IMR-90 (cell line): ENCODE measurements at places on chromosomes 4 and X. TPM values are rescaled to one million over a fixed set of nuclear protein-coding genes. Genes with fewer than 3 reads are reported as not detected.

The CLDN2 gene
- not detected in 2 replicates for total RNA-seq

The SAP30 gene
- total RNA-seq = 3.8 and 13.9 TPM in 2 replicates

The SULT1E1 gene
- total RNA-seq = not detected in 2 replicates

The LEF1 gene
- total RNA-seq = 0.56 and 1.8 TPM in 2 replicates

The SLC6A14 gene
- total RNA-seq = not detected in 2 replicates

The MAP9 gene
- total RNA-seq = 6.6 and 9.2 TPM in 2 replicates

GRCh38 chr4:107994894-107995293 lies 5.2 kb downstream of the HADH start:
- DNase-seq = no peak

GRCh38 chr4:151152028-151152427 lies 52.6 kb downstream of the RPS3A start:
- no peak for DNase-seq

GRCh38 chrX:28312965-28313364 lies 274.3 kb upstream of the IL1RAPL1 start:
- peak; percentile 0 for DNase-seq

- DNase-seq = no peak
These were observed 2.9 kb downstream of the MSANTD1 start for GRCh38 chr4:3251691-3252479.

- no peak for DNase-seq
These were observed 9.8 kb upstream of the FAM3A start for GRCh38 chrX:154525606-154526490.

DNA sequence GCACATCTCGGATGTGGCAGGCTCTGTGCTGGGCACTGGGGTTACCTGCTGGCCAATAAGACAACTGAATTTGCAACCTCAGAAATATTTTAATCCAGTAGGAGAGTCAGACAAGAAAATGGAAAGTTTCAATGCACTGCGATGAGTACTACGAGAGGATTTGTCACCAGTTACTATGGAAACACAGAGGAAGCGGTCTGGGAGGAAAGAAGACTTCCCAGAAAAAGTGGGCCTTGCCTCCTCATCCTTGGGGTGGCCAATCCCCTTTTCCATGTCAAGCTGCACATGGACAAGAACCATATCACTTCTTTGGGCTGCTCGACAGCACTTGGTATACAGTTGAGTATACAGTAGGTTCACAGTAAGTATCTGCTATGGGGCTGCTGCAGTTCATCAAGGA lies 67.6 kb downstream of the FAM184B start:
- DNase-seq = no peak

DNA sequence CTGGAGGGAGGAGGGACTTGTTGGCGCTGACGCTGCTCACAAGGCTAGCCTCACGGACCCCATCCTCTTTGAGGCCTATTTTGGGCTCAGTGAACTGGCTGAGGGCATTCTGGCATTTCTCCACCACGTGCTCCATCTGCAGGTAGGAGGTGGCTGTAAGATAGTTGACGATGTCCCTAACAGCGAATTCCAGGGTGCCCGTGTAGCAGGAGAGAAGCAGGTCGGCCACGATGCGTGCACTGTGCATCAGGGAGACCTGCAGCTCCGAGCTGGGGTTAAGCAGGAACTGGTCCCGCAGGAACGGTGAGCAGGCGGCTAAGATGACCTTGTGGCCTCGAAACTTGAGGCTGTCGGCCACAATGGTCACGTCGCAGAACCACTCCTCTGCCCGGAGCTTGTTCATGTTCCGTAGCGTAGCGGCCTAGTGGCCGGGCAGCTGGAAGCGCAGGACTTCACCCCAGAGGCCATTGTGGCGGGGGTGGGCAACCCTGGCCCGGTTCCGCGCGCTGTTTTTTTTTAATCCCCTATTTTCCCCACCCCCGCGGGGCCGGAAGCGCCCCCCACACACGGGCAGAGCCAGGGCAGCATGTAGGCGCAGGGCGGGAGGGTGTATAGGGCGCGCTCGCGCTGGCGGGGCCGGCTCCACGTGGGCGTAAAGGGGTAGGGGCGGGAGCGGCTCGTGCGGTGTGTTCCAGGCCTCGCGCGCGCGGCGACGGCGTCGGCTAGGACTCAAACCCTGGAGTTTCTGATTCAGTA lies 73.2 kb downstream of the UBE2K start:
- no peak for DNase-seq

- DNase-seq = peak; percentile 17
These were observed 92.9 kb downstream of the ATP10D start for GRCh38 chr4:47577779-47578553.

DNA sequence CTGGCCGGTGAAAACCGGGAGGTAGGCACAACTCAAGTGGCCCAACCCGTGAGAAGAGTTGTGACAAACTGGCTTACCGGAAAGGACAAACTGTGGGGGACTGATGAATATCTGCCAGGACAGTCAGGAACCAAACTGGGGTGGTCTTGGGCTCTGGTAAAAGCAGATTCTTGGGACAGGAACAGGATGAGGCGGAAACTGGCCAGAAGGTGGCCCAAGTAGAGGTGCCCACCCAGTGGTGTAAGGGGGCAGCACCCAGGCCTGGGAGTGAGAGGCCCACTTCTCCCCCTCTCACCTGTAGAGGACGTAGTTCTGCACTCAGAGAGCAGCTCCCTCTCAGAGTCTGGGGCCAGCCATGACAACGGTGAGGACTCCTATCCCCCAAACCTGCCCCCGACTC lies 5.9 kb downstream of the CCDC120 start:
- DNase-seq = no peak

- no peak for DNase-seq
These were observed at the start of gene FRMPD3 for GRCh38 chrX:107448998-107449835. TSS of gene FRMPD3 (plus strand) at chrX:107449652. CDS start at chrX:107526589, 76,937 bp downstream.

DNA sequence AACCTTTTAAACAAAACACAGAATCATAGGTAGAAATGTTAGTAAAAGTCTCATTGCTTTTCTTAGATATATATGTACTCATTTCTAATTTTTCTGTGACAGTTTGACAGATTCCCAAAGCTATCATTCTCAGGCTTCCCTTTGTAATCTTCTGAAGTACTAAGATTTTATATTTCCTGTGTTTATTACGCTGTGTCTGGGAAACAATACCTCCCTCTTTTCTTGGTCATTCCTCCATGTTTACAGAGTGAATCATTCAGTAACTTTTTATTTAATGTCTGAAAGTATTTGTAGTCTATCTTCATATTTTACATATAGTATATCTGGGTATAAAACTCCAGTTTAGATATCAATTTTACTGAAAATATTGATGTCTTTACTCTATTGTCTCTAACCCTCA lies 1826.3 kb upstream of the IGFBP7 start:
- no peak for DNase-seq

GRCh38 chr4:18880871-18881270 lies 859.3 kb upstream of the LCORL start:
- no peak for DNase-seq

DNA sequence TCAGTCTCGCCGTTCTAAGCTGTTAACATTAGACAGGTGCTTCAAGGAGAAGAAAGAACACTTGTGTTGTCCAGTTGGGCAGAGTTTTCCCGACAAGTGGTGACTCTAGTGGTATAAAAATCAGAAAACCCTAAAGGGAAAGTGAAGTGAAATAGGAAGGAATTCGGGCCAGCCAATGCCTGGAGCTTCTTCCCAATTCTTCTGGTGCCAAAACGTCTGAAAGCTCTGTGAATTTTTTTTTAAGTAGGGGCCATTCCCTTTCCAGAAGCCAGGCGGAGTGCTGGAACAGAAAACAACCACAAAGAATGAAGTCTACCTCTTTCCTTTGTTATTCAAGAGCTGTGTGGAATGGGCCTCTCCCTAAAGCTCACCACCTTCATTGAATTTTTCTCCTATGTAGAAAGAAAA lies 43.1 kb upstream of the PPARGC1A start:
- DNase-seq = peak; percentile 8

GRCh38 chr4:19301527-19301926 lies 950.2 kb upstream of the SLIT2 start:
- DNase-seq = no peak

DNA sequence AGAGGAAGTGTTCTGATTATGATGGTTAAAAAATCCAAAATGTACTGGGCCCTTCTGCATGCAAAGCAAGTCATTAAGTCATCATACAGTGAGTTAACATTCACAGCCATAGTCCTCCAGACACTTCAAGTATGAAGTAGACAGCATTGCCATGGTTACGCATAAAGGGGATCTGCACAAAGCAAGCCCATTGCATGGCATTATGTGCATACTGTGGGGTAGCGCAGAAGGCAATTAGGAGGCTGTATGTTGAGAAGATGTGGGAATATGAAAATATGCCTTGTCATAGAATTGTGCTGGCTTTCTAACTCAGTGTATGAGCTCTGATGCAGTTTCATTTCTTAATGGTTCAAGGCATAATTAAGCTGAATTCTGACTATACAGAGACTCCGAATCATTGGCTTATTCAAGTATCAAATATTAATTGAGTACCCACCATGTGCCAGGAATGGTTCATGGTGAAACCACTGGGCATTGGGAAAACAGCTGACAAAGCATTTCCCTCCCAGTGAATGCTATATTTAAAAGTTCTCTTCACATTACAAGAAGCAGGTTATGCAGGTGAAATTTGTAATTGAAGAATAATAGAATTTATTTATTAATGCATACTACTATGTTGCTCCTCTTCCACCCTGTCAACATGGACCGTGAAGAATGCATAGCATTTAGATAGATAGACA lies 588.9 kb downstream of the ZNF674 start:
- DNase-seq = no peak

- DNase-seq = no peak
These were observed 78.0 kb downstream of the COX7B2 start for GRCh38 chr4:46830971-46831454.

GRCh38 chr4:164748375-164748774 lies 5.6 kb upstream of the SMIM31 start:
- peak; percentile 19 for DNase-seq

DNA sequence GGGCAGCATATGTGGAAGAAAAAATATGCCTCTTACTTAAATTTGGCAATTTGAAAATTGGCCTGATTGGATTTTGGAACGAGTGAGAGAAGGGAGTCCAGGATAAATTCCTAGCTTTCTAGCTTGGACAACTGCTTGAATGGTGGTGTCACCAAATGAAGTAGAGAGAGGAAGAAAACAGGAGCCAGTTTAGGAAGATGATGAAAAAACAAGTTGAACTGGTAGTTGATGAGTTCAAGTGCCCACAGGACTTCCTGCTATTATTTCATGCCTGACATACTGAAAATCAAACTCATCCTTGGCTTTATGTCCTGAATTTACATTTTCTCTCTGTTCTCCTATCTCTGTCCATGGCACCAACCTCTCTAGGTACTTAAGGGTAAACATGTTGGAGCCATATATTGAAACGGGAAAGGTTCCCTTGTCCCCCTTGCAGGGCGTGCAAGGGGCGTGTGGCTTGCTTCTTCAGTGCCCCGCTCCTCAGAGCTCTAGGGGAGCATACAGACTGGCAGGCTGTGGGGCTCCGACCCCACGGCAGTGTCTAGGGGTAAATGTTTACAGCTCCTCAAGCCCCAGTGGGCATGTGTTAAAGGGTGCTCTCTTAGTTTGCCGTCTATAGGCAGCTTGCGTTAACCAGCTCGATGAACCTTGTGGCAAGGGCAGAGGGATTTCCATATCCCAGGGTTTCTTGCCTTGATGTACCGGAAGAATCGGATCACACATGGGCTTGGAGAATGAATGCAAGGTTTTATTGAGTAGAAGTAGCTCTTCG lies 250.7 kb upstream of the PGRMC2 start:
- no peak for DNase-seq

GRCh38 chrX:7024850-7025249 lies 122.7 kb upstream of the STS start:
- no peak for DNase-seq
